ENCODE measurements at places on chromosomes 5 and 9.

DNA sequence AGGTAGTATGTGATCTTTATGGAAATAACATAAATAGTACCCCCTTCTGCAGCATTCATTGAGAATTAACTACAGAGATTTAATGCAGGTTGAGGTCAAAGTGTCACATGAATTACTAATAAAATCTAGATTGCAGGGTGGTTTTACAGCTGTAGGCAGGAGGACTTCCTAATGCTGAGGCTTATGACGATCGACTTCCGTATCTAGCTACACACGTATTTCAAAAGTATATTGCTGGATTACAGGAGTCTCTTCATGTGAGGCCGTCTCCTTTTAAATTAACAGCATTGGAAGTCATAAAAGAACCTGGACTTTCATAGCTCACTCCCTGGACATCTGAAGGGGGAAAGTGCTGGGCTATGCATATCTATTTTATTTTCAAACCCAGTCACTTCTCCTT is 180.9 kb downstream of the OSTF1 start:
- no peak for DNase-seq

DNA sequence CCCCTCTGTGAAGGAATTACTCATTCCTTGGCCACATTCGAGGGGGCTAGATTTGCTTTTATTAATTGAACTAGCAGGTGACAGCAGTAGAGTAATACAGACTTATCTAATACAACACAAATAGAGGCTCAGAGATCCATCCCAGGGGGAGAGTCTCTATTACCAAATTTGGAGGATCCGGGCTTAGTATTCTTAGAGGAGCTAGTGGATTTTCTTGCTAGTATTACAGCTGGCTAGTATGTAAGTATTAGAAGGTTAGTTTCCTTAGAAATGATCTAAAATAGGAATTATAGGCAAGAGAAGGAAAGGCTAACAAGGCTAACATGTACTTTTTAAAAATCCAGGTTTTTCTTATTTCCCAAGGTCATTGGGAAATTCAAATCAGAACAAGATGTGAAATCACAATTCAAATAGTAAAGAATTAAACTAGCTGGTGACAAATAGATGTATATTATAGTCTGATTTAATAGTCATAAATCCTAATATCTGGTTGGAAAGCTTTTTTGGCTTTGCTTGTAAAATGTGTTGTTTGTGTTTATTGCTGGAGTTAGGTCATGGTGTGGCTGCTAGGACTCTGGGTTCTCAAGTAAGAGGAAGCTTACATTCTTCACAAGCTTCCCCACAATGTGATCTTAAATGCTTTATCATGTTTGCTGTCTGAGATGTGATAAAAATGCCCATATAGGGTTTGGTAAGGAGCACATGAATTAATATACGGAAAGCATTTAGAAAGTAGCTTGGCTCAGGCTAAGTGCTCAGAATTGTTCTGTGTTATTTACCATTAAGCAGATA is 160.4 kb upstream of the MPDZ start:
- DNase-seq: no peak

GRCh38 chr9:100229561-100229960 is 123.2 kb downstream of the TEX10 start:
- no peak for DNase-seq

- no peak for DNase-seq
These were observed 169.5 kb upstream of the POC5 start for GRCh38 chr5:75886706-75887105.

DNA sequence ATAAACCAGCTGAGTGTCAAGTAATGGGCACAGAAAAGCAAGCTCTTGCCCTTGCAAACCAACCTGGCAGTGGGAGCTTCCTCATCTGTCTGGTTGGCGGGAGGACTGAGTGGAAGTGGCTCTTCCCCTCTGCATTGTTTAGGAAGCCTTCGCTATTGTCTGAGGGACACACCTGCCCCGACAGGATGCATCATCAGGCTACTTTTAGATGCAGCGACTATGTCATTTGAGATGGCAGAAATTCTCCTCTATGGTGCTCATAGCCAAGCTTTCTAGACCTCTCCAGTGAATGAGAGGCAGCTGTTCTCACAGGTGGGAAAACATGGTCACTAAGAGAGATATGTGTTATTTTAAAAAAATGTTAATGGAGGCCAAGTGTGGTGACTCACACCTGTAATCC is 104.0 kb downstream of the DOCK8 start:
- no peak for DNase-seq

GRCh38 chr5:124789104-124789605 is 42.7 kb upstream of the ZNF608 start:
- no peak for DNase-seq

DNA sequence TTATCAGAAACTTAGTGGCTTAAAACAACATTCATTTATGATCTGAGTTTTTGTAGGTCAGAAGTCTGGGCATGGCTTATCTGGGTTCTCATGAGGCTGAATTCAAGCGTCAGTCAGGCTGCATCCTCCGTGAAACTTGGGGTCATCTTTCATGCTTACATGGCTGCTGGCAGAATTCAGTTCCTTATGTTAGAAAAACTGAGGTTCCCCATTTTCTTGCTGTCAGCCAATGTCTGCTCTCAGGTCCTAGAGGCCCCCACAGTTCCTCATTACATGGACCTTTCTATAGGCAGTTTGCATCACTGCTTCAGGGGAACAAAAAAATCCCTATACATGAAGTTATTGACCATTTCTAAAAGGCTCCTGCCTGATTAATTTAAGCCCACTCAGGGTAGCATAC is 83.8 kb upstream of the NMUR2 start:
- DNase-seq: no peak

- DNase-seq: no peak
These were observed 249.6 kb downstream of the DENND1A start for GRCh38 chr9:123680352-123680751.

GRCh38 chr9:77759391-77759790 is 111.3 kb upstream of the GNA14 start:
- DNase-seq: no peak

DNA sequence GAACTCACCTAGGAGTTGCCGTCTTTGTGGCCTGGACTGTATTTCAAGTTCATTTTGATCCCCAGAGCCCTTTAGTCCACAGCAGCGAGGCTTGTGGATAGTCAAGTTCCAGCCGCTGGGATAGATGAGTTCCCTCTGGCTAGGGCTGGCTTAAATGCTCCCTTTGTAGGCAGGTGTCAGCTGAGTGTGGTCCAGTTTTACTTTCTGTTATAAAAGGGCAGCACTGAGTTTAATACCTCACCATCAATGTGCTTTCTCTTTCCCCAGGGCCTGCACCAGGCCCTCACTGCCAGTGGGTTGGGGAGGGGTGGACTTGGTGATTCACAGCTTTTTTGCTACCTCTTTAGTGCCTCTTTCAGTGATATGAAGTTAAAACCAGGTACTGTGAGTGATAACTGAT is 188.2 kb downstream of the SLCO4C1 start:
- no peak for DNase-seq

DNA sequence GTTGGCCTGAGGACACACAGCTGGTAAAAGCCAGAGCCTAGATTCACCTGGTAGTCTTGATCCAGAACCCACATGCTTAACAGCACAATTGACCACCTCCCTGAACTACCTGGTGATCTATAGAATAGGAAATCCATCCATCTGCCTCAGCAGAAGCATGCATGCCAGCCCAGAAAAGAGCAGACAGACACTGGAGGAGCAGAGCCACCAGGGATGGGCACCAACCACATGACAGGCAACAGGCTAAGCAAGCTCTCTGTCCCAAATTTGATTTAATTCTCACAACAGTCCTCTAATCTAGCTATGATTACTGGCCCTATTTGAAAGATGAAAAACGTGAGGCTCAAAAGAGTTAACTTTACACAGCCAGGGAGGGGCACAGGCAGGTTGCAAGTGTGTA is 208.1 kb downstream of the SPOCK1 start:
- DNase-seq: peak; percentile 34

- DNase-seq: no peak
These were observed 172.4 kb downstream of the GOLPH3 start for GRCh38 chr5:32001707-32002106.

DNA sequence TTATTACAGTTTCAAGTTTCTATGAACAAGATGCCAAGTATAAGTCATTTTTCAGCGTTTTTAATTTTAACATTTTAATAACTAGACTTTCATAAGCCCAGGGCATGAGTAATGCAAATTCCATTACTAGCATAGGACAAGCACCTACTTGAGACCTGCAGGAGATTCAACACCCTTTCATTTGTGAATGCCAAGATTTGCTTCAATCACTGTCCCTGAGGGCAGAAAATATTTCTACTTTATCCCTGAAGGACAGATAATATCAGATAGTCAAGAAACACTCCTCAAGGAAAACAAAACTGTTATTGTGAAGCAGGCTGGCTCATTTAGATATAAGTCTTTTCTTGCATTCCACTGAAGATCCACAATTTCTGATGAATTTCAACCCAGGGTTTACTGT is 27.7 kb upstream of the ZNF622 start:
- no peak for DNase-seq

- DNase-seq: no peak
These were observed 5.1 kb upstream of the WWC1 start for GRCh38 chr5:168286386-168286785.

GRCh38 chr5:80757290-80757689 is 102.5 kb upstream of the DHFR start:
- no peak for DNase-seq

DNA sequence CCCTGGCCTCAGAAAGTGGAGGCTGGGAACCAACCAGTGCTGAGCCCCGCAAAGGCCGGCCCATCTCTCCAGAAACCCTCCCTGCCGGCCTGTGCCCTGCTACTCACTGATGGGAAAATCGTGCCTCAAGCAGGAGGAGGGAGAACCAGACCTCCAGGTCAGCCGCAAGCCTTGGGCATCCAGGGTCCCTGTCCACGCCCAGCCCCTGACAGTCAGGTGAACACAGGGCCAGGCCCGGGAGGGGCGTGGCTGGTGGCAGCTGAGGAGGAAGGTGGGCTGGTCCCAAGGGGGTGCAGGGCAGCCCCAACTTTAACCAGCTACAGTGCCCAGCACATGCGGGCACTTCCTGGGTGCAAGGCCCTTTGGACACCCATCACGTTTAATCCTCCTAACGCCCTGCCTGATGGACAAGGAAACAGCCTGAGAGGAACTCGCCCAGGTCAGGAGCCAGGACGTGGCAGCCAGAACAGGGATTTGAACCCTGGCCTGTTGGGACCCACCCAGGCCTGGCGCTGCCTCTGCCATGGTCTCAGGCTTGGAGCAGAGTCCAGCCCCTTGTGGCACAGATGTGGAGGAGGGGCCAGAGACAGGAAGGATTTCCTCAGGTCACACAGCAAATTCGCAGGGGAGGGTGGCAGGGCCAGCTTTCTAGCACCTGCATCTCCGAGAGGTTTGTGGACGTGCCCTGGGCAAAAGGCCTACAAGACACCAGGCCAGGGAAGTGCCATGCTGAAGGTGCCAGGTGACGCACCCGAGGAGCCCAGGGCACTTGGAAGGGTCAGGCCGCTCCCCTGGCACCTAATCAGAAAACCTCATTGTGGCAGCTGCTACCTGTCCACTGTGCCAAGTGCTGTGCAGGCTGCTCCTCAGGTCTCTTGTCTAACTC is 4.5 kb downstream of the RALGDS start:
- no peak for DNase-seq

- DNase-seq: no peak
These were observed 140.7 kb upstream of the SLC44A1 start for GRCh38 chr9:105103776-105104175.

GRCh38 chr5:84791138-84791537 is 406.5 kb upstream of the EDIL3 start:
- no peak for DNase-seq

DNA sequence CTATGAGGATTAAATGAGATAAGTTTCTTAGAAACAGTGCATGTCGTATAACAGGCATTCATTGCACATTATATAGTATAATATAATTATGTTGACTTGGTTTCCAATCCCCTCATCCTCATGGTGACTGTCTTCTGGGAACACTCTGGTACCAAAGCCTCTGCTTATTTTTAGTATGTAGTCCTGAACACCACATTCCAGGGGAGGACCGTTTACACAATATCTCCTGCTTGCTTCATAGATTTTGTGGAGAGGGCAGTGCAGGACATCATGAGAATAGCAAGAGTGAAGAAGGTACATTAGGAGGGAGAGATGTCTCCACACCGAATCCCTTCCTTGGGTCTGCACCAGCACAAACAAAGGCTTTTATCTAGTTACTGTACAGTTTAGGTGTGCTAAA is 20.5 kb upstream of the BHMT start:
- no peak for DNase-seq

GRCh38 chr9:69955536-69956355 is 87.9 kb upstream of the MAMDC2 start:
- DNase-seq: no peak

GRCh38 chr9:104322596-104322995 is 181.5 kb upstream of the OR13F1 start:
- no peak for DNase-seq

DNA sequence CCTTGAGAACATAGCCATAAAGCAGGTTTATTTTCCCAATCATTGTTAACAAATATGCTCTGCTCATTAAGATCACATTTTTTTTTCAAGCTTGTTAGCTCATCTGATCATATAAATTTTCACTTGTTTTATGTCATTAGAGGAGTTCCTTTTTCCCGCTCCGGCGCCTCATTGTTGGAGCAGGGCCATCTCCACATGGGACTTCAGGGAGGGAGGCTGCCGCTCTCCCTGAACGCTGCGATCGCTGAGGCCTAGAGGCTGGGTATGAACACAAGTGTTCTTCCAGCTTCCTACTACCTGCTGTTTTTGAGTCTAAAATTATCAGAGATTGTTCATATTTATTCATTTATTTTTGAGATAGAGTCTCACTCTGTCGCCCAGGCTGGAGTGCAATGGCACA is 246.9 kb downstream of the MPDZ start:
- no peak for DNase-seq

GRCh38 chr9:119961774-119962424 is 592.7 kb upstream of the BRINP1 start:
- DNase-seq: no peak

GRCh38 chr5:54309691-54310432 is 511 bp downstream of the ARL15 start:
- no peak for DNase-seq

GRCh38 chr5:63931836-63932235 is 30.4 kb downstream of the HTR1A start:
- no peak for DNase-seq

DNA sequence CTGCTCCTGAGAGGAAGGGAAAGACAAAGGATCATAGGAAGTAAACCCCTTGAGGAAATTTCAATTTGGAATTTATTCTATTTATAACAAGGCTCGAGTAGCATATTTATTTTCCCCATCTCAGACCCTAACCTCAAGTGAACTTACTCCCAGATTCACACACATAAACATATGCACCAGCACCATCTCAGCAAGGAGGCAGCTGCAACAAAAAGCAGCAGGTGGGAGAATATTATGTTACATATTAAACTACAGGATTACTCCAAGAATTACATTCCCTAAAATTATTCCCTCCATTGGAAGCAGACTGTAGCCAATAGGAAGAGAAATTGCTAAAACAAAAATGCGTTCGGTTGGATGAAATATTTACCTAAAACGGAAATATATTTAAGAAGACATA is 108.4 kb upstream of the PRSS3 start:
- no peak for DNase-seq

DNA sequence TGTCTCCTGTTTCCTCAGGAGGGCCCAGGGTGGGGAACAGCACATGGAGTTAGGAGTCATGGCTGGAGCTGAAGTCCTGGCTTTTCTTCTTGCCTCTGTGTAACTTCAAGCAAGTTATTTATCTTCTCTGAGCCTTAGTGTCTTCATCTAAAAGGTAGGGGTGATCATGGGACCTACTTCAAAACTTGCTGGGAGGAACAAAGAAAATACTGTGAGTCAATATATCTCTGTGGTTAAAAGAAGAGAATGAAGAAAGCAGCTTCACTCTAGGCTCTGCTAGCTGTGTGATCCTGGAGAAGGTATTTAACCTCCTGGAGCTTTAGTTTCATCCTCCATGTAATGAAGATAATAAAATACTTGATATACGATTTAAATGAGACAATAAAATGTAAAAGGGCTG is 26.5 kb downstream of the AFAP1L1 start:
- no peak for DNase-seq

Data from osteocyte (in vitro differentiated cells).